ENCODE measurements at places on chromosomes 12 and 14. TPM values are rescaled to one million over a fixed set of nuclear protein-coding genes. Genes with fewer than 3 reads are reported as not detected.

Gene CCDC88C
- total RNA-seq, result 83.6 TPM

- H3K27ac ChIP-seq, result peak overlapping the region; percentile 84
- peaks cover 88% of the 10 kb centered on the region for H3K4me1 ChIP-seq
- H3K36me3 ChIP-seq, result peaks cover 9% of the 10 kb centered on the region
These were observed 40.6 kb downstream of the ACTN1 start for GRCh38 chr14:68938271-68939150.

Gene OXA1L
- 134 TPM for total RNA-seq

- H3K27me3 ChIP-seq, result no peaks in the 10 kb centered on the region
- H3K27ac ChIP-seq, result peak overlapping the region; percentile 97
- H3K4me1 ChIP-seq, result peaks cover 45% of the 10 kb centered on the region
- H3K36me3 ChIP-seq, result peaks cover 69% of the 10 kb centered on the region
- peak; percentile 63 for DNase-seq
These were observed 990 bp upstream of the TPI1 start for GRCh38 chr12:6866163-6866919.

GRCh38 chr12:100820314-100820713 lies 25.7 kb downstream of the ANO4 start:
- no peak overlapping the region for H3K27ac ChIP-seq
- H3K4me1 ChIP-seq, result no peaks in the 10 kb centered on the region
- no peaks in the 10 kb centered on the region for H3K36me3 ChIP-seq
- no peak for DNase-seq

DNA sequence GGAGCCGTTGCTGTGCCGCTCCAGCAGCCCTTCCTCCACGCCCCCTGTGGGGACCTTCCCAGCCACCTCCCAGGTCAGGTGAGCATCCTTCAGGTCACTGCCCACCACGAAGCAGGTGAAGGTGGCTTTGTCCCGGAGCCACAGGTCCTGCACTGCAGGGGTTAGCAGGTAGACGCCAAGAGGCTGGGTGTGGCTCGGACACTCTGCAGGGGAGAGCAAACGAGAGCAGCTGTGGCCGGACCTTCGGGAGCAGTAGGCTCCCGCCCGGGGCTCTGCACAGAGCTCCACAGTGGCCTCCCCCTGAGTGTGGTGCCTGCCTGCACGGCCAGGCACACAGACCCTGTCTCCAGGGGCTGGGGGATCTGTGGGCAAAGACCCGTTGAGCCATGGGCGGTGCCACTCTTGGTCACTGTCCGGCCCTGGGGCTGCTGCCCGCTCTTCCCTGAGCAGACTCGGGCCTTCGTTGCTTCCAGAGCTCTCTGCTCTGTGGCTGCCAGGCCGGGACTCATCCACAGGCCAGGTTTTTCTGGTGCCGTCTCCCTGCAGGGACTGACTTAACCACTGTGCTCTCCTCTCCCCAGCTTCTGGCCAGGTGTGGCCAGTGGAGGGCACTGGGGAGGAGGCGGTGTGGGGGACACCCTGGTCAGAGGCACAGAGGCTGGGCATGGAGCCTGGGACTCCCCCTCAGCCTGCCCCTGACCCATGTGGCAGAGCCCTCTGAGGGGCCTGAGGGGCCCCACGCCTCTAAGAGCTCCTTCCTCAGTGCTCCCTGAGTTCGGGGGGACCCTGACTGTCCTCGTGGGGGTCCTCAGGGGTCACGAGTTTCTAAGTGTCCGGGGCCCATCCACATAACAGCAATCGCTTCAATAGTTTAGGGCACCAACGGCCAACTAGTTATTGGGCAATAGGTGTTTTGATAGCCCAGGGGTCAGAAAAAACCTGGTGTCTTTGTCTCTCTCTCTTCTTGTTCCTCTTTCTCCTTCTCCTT lies 314.9 kb downstream of the TMEM121 start:
- H3K4me1 ChIP-seq, result no peaks in the 10 kb centered on the region
- H3K27me3 ChIP-seq, result no peaks in the 10 kb centered on the region
- no peak overlapping the region for H3K4me3 ChIP-seq
- DNase-seq, result no peak

DNA sequence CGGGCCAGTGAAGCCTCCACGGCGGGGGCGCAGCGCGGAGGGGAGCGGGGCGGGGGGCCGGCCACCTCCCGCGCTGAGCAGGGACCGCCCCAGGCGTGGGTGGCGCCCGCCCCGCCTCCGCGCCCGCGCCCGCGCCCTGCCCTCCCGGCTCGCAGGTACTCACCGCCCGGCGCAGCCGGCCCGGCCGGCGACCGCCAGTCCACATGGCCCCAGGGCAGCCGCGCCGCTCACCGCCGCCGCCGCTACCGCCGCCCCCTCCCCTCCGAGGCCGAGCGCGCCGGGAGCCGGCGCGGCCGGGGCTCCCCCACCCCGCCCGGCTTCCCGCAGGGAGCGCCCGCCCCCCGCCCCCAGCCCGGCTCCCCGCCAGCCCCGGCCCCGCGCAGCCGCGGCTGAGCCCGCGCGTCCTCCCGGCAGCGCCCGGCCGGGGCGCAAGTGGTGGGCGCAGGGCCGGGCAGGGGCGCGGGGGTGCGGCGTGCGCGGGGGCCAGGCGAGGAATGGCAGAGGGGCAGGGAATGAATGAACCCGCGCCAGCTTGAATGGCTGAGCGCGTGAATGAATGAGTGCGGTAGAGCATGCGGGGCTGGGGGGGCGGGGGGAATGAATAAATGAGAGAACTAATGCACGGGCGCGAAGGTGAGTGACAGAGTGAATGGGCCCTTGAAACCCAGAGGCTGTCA lies at the start of gene BEGAIN:
TSS of gene BEGAIN (minus strand) at position 332 of the 677 bp plus-strand sequence. CDS start at position 205, 127 bp downstream.
- H3K27ac ChIP-seq, result no peak within 1 kb of the TSS
- peaks cover 13% of the 10 kb centered on the region for H3K27me3 ChIP-seq
- H3K4me3 ChIP-seq, result peak within 1 kb of the TSS; percentile 72
- H3K4me1 ChIP-seq, result peaks cover 2% of the 10 kb centered on the region

DNA sequence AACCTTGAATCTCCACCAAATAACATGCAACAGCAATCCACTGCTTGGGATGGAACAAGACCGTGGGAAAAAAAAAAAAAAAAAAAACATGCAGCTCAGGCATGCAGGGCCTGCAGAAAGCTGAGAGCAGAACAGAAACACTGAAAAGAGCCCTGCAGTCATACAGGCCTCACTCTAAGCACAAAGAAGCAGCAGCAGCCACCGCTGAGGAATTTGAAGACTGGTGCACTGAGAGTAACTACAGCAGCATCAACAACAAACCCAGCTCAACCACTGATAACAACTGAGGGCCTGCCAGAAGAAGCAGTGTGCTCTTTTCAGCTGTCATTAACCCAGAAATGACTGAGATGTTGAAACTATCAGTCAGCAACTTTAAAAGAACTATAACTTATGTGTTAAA lies 354.7 kb upstream of the TMTC1 start:
- no peaks in the 10 kb centered on the region for H3K4me1 ChIP-seq
- DNase-seq, result no peak
- no peak overlapping the region for H3K4me3 ChIP-seq
- H3K27me3 ChIP-seq, result peaks cover 1% of the 10 kb centered on the region
- no peak overlapping the region for H3K27ac ChIP-seq

DNA sequence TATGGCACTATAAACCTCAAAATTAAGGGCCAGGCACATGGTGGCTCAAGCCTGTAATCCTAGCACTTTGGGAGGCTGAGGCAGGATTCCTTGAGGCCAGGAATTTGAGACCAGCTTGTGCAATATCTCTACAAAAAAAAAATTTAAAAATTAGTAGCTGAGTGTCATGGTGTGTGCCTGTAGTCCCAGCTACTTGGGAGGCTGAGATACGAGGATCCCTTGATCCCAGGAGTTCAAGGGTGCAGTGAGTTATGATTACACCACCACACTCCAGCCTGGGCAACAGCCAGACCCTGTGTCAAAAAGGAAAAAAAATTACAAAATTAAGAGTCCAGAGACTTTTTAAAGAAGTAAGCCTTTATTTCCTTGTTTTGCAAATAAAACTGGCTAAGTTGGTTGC lies 1.8 kb upstream of the GCN1 start:
- no peaks in the 10 kb centered on the region for H3K27me3 ChIP-seq
- peaks cover 48% of the 10 kb centered on the region for H3K4me1 ChIP-seq
- H3K27ac ChIP-seq, result peak overlapping the region; percentile 91
- peaks cover 68% of the 10 kb centered on the region for H3K36me3 ChIP-seq

Gene NDUFA9
- total RNA-seq, result 117 TPM

Gene RNFT2
- total RNA-seq, result 11.6 TPM

Gene ENDOU
- not detected for total RNA-seq

GRCh38 chr14:94001016-94001415 lies 3.9 kb downstream of the CCDC197 start:
- H3K36me3 ChIP-seq, result no peaks in the 10 kb centered on the region
- H3K27ac ChIP-seq, result no peak overlapping the region
- H3K4me3 ChIP-seq, result no peak overlapping the region
- DNase-seq, result no peak
- H3K27me3 ChIP-seq, result peaks cover 10% of the 10 kb centered on the region
- peaks cover 24% of the 10 kb centered on the region for H3K4me1 ChIP-seq

All from activated CD8-positive, alpha-beta T cell treated with anti-CD3 and anti-CD28 coated beads for 36 hours (primary cell).